Activated naive CD4-positive, alpha-beta T cell treated with anti-CD3 and anti-CD28 coated beads, Interleukin-2, amount 10 ng/mL, durations not matched to agents 5 hours and 36 hours (primary cell): ENCODE measurements at places on chromosomes 11 and 22. TPM values are rescaled to one million over a fixed set of nuclear protein-coding genes. Genes with fewer than 3 reads are reported as not detected.

Gene PLEKHA7
- total RNA-seq: 4.9 TPM

Gene RAD9A
- total RNA-seq: 44.5 TPM

Gene JAML
- 76.2 TPM for total RNA-seq

Gene C11orf21
- 71.7 TPM for total RNA-seq

Gene SLC22A9
- not detected for total RNA-seq

Gene SYT12
- not detected for total RNA-seq

Gene OR10A2
- not detected for total RNA-seq

Gene CD3D
- total RNA-seq: 471 TPM

Gene ACTN3
- not detected for total RNA-seq

Gene KCNK7
- 1.1 TPM for total RNA-seq

Gene SCGB1C1
- not detected for total RNA-seq

Gene TCN1
- not detected for total RNA-seq

Gene NAV2
- 0.41 TPM for total RNA-seq

Gene GLYATL1
- total RNA-seq: not detected

Gene SHISA8
- total RNA-seq: 0.18 TPM

Gene VSIG10L2
- total RNA-seq: not detected

Gene SMC1B
- total RNA-seq: 0.60 TPM

Gene OR51M1
- total RNA-seq: not detected

Gene CABP4
- 3.4 TPM for total RNA-seq

Gene HSPB2
- not detected for total RNA-seq

Gene FXYD6
- not detected for total RNA-seq

Gene C22orf23
- not detected for total RNA-seq

Gene P2RX6
- total RNA-seq: 0.67 TPM

Gene DNAJB13
- not detected for total RNA-seq

Gene ZFTA
- total RNA-seq: 2.0 TPM

Gene MED19
- total RNA-seq: 14.2 TPM

Gene PLEKHB1
- total RNA-seq: 13.6 TPM

Gene MUC5AC
- not detected for total RNA-seq

Gene KRTAP5-1
- not detected for total RNA-seq

Gene HDHD5
- 39.2 TPM for total RNA-seq

Gene NRGN
- 6.8 TPM for total RNA-seq

Gene LUZP2
- total RNA-seq: not detected

Gene SH3BP1
- 146 TPM for total RNA-seq

Gene LRRC75B
- 0.99 TPM for total RNA-seq

Gene PARVA
- 0.22 TPM for total RNA-seq

Gene NLRP14
- total RNA-seq: 0.05 TPM

Gene MMP10
- total RNA-seq: 0.29 TPM

Gene TRIM68
- total RNA-seq: 14.0 TPM

Gene ZBED5
- total RNA-seq: 74.8 TPM

Gene GLYAT
- not detected for total RNA-seq

Gene CDC45
- 47.9 TPM for total RNA-seq

Gene TMEM121B
- 0.23 TPM for total RNA-seq

Gene MPPED2
- not detected for total RNA-seq

Gene MMP12
- total RNA-seq: not detected

Gene AGBL2
- total RNA-seq: 5.5 TPM

Gene STARD10
- 11.1 TPM for total RNA-seq

Gene OR10D3
- not detected for total RNA-seq

Gene ABTB2
- total RNA-seq: 0.31 TPM
